ENCODE measurements at places on chromosomes 4 and X.

- no peak for DNase-seq
- no peak overlapping the region for H3K27ac ChIP-seq
- no peaks in the 10 kb centered on the region for H3K27me3 ChIP-seq
- H3K4me1 ChIP-seq: no peaks in the 10 kb centered on the region
- H3K4me3 ChIP-seq: no peak overlapping the region
These were observed 125.4 kb downstream of the BCOR start for GRCh38 chrX:39972340-39972739.

GRCh38 chrX:134998246-134998645 lies 7.5 kb downstream of the SMIM10 start:
- no peaks in the 10 kb centered on the region for H3K36me3 ChIP-seq
- no peaks in the 10 kb centered on the region for H3K27me3 ChIP-seq
- H3K27ac ChIP-seq: no peak overlapping the region
- H3K4me3 ChIP-seq: no peak overlapping the region
- no peak for DNase-seq
- no peaks in the 10 kb centered on the region for H3K4me1 ChIP-seq

DNA sequence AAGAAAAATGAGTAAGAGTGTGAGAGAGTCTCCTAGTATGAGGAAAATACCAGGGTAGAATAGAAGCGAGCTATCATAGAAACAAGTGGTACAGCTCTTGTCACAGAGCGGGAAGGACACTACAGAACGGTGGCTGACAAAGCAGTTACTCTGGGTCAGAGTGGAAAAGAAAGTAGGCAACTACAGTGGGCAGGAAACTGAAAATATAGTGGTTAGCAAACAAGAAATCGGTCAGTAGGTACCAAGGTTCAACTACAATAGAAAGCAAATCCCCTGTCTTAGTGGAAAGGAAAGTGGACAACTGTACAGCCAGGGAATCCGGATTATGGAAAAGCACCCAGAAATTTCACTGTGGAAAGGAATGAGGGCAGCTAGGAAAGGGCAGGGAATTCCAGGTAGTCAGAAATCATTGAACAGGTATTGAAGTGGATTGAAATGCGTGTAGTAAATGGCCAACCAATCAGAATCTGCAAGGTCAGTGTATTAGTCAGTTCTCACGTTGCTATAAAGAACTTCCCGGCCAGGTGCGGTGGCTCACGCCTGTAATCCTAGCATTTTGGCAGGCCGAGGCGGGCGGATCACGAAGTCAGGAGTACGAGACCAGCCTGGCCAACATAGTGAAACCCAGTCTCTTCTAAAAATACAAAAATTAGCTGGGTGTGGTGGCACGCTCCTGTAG lies 219.6 kb upstream of the DIAPH2 start:
- H3K36me3 ChIP-seq: no peaks in the 10 kb centered on the region
- H3K4me3 ChIP-seq: no peak overlapping the region
- H3K4me1 ChIP-seq: no peaks in the 10 kb centered on the region
- DNase-seq: no peak
- no peak overlapping the region for H3K27ac ChIP-seq

- no peak for DNase-seq
- no peaks in the 10 kb centered on the region for H3K4me1 ChIP-seq
- no peaks in the 10 kb centered on the region for H3K36me3 ChIP-seq
- H3K27ac ChIP-seq: no peak overlapping the region
- no peak overlapping the region for H3K4me3 ChIP-seq
These were observed 15.6 kb upstream of the BBS12 start for GRCh38 chr4:122716825-122717448.

- no peak within 1 kb of the TSS for H3K4me3 ChIP-seq
- H3K27ac ChIP-seq: no peak within 1 kb of the TSS
- no peaks in the 10 kb centered on the region for H3K27me3 ChIP-seq
- H3K36me3 ChIP-seq: no peaks in the 10 kb centered on the region
These were observed at the start of gene HGFAC for GRCh38 chr4:3441501-3442459. TSS of gene HGFAC (plus strand) at chr4:3441968. CDS start at chr4:3442002, 34 bp downstream.

DNA sequence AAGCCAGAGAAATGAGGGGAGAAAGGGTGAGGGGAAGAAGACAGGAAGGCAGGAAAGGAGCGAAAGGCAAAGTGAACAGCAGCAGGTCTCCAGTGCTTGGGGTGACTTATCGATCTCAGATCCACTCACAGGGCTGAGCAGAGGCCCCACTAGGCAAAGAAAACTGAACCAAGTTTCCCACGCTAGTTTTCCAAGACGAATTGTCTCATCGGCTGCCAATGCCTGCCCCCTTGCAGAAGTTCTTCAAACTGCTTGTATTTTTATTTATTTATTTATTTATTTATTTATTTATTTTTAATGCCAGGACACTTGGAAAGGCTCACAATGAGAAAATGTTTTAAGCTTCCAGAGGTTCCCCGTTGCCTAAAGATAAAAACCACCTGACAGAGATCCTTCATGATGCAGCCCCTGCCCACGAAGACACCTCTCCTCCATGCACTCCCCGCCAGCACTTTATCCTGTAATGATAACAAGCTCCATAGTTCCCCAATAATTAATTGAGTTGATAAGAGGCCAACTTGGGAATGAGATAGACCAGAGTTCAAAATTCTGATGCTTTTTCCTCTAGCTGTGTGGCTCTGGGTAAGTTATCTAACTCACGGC lies 43.2 kb downstream of the QDPR start:
- DNase-seq: no peak
- no peaks in the 10 kb centered on the region for H3K36me3 ChIP-seq
- H3K4me3 ChIP-seq: no peak overlapping the region
- H3K4me1 ChIP-seq: no peaks in the 10 kb centered on the region

DNA sequence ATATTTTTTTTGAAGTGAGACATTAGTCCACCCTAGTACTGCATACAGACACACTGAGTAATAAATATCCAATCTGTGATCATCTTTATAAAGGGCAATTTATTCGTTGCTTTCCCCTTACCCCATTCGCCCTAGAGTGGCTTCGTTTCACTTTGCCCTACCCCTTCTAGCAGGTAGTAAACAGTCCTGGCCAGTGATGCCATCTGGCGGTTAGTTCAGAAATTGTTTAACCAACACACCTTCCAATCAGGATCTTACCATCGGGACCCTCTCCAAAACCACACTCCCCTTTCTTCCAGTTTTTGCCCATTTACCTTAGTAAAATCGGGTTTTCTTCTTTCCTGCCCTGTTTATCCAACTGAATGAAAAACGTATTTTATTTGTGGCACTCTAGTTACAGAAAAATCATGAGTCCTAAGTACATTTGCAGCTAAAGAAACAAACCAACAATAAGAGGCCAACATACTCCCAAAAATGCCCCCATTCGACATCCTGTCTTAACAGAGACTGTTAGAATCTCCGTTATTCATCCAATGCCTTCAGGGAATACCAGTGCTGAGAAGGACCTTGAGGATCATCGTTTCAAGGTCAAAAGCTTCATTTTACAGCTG lies 2.2 kb downstream of the PPA2 start:
- peak overlapping the region; percentile 91 for H3K4me3 ChIP-seq
- no peak for DNase-seq
- peaks cover 35% of the 10 kb centered on the region for H3K4me1 ChIP-seq
- no peaks in the 10 kb centered on the region for H3K36me3 ChIP-seq
